Renal pelvis (tissue), 12 donors: ENCODE measurements at places on chromosomes 7 and 10. TPM values are rescaled to one million over a fixed set of nuclear protein-coding genes. Genes with fewer than 3 reads are reported as not detected.

IDI2 gene
- polyA plus RNA-seq: 0.17 TPM

PLAU gene
- polyA plus RNA-seq: 17.6 TPM

OR9A2 gene
- polyA plus RNA-seq: not detected

STRIP2 gene
- polyA plus RNA-seq: 2.0 TPM

PLAC9 gene
- 29.1 TPM for polyA plus RNA-seq

DYNC1I1 gene
- polyA plus RNA-seq: 0.43 TPM

- no peak for DNase-seq
Measured at GRCh38 chr7:102028206-102028826, 210.9 kb downstream of the CUX1 start.

DNA sequence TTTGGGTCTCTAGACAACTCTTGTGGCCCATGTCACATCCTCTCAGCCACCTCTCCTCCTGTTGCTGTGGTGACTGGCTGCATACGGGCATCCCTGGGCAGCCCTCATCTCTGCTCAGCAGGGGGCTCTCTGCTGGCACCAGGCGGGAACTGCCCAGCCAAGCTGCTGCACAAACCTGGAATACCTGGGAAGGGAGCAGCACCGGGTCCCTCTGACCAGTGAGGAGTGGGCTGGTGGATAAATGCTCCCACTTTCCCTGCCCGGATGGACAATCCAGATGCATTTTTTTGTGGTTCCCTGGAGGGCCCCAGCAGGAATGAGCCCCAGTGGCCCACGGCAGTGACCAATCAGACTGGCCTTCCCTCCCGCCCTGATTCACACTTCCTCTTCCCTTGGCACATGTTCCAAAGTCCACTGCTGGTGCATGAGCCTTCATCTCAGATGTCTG is 21.9 kb downstream of the GRID1 start:
- DNase-seq: no peak
